SHP77 treated with DMSO at 0.1 percent for 48 hours (cell line): ENCODE measurements at places on chromosomes 13 and 19.

GRCh38 chr13:98214008-98214643 is 37.1 kb upstream of the RNF113B start:
- no peak for DNase-seq

DNA sequence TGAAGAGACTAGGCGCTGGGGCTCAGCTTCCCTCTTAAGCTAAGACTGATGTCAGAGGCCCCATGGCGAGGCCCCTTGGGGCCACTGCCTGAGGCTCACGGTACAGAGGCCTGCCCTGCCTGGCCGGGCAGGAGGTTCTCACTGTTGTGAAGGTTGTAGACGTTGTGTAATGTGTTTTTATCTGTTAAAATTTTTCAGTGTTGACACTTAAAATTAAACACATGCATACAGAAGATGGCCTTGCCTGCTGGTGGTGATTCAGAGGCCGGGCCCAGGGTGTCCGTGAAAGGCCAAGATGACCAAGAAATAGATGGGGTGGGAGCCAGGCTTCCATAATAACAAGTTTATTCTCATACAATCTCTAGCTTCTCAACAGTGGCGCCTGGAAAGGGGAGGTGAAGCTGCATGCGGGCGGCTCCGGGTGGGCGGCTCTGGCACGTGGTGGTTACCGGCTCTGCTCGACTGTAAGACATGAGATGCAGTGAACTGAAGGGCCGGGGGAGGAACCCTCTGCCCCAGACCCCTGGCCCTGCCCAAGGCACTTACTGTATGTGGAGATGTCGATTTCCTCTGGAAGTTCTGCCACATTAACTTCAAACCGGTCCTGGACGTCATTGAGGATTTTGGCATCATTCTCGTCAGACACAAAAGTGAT is 10.5 kb downstream of the DDX39A start:
- no peak for DNase-seq

- no peak for DNase-seq
Observed at GRCh38 chr13:48436661-48437288, 23.9 kb upstream of the LPAR6 start.

GRCh38 chr13:98585398-98585754 is 8.5 kb upstream of the STK24 start:
- no peak for DNase-seq

DNA sequence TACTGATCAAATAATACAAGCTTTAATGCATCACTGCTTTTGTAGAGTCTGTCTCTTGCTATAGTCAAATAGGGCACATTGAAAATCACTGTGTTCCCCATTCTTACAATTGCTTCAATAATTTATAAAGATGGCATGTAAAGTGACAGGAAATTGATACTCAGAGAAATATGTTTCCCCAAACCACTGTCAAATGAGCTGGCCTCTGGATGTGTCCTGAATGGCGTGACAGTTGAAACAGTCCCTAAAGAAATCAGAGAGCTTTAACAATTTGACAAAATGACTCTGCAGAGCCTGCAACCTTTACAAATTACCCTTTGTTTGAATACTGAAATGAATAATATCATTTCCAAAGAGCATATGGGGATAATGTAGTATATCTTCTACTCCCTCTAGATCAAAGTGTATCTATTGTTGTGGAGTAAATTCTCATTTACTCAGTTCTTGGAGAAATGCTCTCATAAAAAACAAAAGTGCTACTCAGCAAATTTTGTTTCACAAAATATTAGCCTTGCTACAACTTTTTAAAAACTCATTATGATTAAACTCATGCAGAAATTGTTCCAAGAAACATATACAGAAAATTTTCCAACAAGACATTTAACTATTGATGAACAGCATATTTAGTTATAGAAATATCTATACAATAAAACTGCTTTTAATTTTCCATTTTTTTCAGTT is 763.2 kb upstream of the SPRY2 start:
- DNase-seq = no peak

DNA sequence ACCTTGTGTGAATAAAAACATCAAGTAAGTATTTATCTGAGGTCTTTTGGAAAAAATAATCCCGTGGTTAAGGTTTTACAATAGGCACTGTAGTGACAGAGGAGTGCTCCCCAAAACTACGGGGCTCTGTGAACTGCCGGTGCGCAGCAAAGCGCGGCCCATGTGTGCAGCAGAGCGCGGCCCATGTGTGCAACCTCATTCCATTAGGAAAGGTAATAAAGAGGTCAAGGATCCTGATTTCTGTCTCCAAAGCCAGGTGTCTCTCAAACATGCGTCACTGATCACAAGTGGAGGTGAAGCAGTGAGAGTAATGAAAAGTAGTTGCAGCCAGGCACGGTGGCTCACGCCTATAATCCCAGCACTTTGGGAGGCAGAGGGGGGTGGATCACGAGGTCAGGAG is 58.7 kb downstream of the MRPL57 start:
- DNase-seq = no peak

- no peak for DNase-seq
Observed at GRCh38 chr13:75145927-75146326, 336.0 kb downstream of the TBC1D4 start.

DNA sequence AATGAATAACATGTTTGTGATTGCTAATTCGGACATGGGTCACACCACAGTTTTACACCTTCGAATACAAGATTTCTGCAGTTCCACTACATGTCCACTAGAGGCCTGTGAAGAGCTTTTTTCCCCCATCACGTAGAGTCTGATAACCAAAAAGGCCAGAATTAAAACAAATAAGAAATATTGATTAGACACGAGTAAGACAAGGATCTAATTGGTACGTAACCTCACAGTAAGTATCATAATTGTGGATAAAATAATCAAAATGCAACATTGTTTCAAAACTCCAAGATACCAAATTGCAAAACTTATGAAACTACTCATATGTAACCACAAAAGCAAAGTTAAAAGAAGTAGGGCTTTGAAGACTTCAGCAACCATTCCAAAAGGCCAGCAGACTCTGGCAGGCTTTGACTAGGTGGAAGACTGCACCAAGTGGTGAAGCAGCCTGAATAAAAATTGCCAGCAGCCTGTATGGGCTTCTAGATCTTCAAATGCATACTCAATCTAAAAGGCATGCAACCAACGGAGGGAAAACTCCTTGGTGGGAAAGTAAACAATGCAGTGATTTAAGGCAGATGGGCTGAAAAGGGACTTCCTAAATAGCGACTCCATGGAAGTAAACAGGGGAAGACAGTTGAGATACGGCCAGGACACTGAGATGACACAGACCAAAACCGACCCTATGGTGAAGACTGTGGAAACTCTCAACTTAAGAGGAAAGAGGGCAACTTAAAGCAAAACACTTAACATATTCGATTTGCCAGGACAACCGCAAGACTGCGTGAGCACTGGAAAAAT is 56.7 kb downstream of the STARD13 start:
- peak; percentile 52 for DNase-seq

GRCh38 chr13:77827332-77827731 is 91.3 kb downstream of the EDNRB start:
- no peak for DNase-seq

DNA sequence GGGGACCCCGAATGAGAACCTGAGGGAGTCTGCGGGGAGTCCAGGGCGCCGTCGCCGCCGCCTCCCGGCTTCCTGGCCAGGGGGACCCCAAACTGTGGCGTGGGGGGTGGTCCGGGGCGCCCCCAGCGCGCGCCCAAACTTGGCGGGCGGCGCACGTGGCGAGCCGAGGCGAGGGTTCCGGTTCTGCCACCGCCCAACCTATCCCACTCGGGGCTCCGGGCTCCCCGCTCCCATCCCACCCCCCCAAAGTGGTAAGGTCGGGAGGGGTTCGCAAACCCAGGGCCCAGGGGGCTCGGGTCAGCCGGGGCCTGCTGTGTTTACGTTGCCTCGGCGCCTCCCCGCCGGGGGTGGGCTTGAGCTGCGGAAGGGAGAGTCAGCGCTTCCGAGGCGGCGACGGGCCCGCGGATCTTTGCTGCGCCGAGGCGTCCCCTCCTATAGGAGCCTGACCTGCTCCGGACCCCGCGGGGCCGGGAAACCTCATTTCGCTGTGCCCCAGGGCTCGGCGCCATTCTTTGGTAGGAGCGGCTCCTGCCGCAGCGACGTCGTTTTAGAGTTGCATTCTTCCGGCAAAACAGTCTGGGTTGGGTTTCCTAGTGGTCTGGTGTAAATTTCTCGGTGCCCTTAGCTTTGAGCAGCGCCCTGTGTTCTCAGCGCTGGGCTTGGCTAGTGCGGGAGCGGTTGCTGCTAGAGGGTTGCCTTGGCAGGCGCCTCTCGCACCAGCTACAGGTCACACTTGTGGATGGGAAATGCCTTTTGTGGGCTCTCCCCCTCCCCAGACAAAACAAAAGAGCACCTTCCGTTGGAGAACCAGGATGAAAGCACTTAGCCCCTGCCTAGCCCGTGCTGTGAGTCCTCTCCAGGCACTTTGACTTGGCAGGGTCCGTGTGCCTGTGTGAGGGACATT is 1.2 kb downstream of the DAZAP1 start:
- DNase-seq = no peak

GRCh38 chr19:15995536-15995935 is 46.7 kb downstream of the OR10H4 start:
- no peak for DNase-seq

- DNase-seq = no peak
Observed at GRCh38 chr13:21328836-21329477, 130.1 kb downstream of the ZDHHC20 start.

DNA sequence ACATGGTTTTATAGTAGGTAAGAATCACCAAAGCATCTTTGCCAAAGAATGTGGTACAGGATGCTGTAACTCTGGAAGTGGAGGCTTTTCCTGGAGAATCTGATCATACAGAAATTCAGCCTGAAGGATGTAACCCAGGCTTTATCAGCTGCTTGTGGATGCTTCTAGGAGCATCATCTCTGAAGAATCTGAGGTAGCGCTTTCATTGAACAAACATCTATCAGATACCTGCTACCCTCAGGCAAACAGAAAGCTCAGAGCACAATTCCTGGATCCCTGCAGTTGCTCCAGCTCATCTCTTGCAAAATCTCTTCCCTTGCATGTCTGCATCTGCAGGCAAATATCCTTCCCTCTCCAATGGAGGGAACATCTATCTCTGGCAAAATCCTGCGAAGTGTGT is 9.3 kb downstream of the FAM124A start:
- no peak for DNase-seq

- DNase-seq = no peak
Observed at GRCh38 chr13:60690604-60691003, 293.6 kb downstream of the TDRD3 start.

DNA sequence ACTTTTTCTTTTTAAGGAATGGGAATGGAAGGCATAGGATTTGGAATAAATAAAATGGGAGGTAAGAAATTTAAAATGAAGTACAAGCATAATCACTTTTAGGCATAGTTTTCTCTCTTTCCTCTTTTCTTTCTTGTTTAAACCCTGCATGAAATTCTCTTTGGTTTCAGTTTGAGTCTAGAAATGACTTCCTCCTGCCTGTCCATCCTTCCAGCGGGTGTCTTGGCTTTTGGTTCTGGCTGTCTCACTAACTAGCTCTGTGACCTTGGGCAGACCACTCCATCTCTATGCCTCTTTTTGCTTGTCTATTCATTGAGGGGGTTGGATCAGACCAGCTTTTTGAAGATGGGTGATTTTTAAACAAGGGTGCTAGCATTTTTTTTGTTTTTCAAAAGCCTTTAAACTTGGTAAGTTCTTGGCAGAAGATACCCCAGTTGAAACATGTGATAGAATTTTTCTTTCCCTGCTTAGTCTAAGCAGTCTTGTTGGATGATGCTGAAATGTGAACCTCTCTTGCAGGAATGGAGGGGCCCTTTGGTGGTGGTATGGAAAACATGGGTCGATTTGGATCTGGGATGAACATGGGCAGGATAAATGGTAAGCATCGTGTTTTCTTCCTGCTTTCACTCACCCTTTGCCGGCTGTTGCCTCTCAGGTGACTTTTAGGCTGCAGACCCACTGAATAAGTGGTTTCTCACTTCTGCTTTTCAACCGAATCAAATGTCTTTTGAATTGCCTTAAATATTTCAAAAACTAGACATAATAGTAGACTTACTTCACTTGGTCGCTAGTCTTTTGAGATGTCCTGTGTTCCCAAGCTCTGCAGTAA is 28.6 kb downstream of the PRAM1 start:
- no peak for DNase-seq

GRCh38 chr13:27276188-27276587 is 5.6 kb downstream of the RASL11A start:
- DNase-seq = no peak

- no peak for DNase-seq
Observed at GRCh38 chr13:80830431-80830830, 489.5 kb upstream of the SPRY2 start.

DNA sequence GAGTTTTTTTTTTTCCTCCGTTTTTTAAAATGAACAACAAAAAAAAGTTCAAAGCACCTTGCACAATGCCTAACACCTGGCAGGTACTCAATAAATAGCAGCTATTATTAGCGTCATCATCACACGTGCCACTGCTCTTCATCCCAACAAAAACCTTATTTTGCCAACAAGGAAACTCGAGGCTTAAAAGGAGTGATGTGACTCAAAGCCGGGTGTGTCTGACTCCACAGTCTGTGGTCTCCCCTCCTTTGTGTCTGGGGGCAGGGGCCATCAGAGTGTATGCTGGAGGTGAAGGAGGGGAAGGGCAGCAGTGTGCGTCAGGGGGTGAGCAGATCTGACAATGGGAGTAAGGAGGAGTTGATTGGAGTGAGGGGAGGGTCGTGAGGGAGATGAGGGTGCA is 34.1 kb upstream of the POU2F2 start:
- DNase-seq = no peak

GRCh38 chr19:827710-828321 is at the start of gene AZU1:
Gene AZU1 (plus strand): TSS chr19:827837. CDS start chr19:827847, 10 bp downstream.
- no peak for DNase-seq

DNA sequence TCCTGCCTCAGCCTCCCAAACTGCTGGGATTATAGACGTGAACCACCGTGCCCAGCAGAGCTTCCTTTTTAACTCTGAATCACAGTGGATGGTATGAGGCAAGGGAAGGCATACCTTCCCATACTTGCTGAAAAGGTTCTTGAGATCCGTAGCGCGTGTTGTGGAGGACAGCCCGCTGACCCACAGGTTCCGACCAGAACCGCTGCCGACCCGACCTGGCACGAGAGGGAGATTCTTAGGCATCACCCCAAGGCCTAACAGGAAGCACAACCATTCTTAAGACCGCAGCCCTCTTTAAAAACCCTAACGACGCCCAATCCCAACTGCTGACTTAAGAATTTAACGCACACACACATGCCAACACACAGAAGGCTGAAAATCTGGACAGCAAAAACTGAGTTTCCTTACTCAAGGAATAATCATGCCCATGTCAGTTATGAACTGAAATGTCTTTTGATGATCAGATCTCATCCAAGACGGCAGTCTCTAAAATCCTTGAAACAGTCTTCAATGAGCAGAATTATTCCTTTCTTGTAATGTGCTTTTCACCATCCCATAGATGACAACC is 12.6 kb downstream of the SAFB2 start:
- DNase-seq = no peak

DNA sequence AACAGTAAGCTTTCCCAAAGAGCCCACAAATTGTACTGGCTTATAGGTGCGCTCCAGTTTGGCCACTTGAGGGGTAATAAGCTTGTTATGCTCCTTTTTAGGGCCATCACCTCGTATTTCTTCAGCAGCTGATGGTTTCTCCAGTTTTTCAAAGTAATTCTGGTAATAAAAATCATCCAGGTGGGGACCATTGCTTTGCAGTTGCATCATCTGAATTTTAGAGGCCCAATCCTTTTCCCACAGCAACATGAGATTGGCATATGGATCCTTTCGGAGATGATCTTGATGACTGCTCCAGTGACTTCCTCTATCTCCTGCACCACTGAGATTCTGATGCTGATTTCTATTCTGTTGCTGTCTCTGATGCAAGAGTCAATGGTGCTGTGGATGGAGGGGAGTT is 27.1 kb downstream of the ZNF546 start:
- no peak for DNase-seq

- no peak for DNase-seq
Observed at GRCh38 chr13:26847281-26847680, 86.7 kb upstream of the GPR12 start.
